Vagina (tissue), 2 donors: ENCODE measurements at places on chromosomes 3 and 15. TPM values are rescaled to one million over a fixed set of nuclear protein-coding genes. Genes with fewer than 3 reads are reported as not detected.

The TMEM158 gene
- total RNA-seq: 1.2 TPM

The CHRNB4 gene
- 0.74 TPM for total RNA-seq

The EIF2A gene
- total RNA-seq: 146 TPM

The B3GNT5 gene
- 20.4 TPM for total RNA-seq

The IGF2BP2 gene
- 9.8 TPM for total RNA-seq

- no peak for DNase-seq
Measured at GRCh38 chr15:84696757-84697156, 19.2 kb downstream of the SEC11A start.

- no peak for DNase-seq
Measured at GRCh38 chr3:185477316-185477715, 21.5 kb downstream of the TMEM41A start.

GRCh38 chr3:17054301-17054981 is 169.7 kb downstream of the PLCL2 start:
- DNase-seq: no peak

DNA sequence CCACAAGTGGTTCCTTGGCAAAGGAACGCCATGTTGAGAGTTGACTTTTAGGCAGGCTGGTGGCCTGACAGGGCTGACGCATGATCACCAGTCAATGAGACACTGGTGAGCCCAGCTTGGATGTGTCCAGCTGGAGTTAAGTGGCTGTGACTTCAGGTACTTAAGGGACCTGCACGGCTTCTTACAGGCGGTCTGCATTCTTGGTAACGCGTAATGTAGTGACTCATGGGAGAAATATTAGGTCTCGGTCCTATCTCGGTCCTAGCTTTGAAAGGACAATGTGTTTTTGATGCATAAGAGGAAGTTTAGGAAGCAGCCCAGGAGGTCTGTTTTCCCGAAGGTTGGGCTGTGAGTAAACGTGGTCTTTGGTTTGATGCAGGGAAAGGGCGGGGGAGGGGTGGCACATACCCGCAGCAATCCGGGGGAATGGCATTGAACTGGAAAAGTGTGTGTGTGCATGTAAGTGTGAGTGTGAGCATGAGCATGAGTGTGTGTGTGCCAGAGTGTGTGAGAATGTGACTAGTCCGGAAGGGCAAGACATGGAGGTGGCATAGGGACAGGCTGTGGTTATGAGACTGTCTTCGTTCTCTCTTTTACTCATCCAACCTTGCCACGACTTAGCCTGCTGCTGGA is 55.3 kb downstream of the FAM43A start:
- DNase-seq: no peak

GRCh38 chr15:93302080-93302765 is 213.2 kb upstream of the RGMA start:
- DNase-seq: no peak

- no peak for DNase-seq
Measured at GRCh38 chr3:192553707-192554106, 173.6 kb downstream of the FGF12 start.

GRCh38 chr3:100782906-100783305 is 73.6 kb downstream of the TFG start:
- no peak for DNase-seq

DNA sequence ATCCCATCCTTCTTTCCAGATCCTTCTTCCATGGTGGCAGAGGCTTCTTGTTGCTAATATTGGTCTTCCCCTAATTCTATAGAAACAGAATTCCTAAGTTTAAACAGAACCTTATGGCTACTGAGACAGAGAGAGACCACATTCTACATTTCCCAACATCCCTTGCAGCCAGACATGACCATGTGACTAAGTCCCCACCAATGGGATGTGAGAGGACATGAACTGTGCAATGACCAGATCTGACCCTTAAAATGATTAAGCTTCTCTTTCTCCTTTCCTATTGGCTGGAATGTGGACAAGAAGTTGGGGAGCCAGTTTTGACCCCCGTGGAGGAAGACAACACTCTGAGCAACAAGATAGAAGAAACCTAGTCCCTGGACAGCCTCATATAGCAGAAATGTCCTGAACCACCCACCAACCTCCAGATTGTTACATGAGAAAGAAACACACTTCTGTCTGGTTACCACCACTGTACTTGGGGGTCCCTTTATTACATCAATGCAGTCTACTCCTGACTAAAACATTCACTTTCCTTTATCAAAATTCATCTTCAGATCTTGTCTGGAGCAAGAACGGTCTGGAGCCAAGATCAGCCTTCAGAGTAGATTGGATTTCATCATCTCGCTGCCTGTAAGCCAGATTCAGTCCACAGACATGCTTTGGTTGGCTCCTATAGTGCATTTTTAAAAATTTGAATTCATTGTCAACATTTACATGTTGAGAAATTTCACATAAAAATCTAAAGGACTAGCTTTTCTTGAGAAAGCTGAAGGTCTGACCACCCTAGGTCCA is 183.9 kb downstream of the SHQ1 start:
- no peak for DNase-seq

- DNase-seq: no peak
Measured at GRCh38 chr3:133016838-133017309, 21.3 kb upstream of the TMEM108 start.

GRCh38 chr3:183285318-183285717 is 32.3 kb downstream of the B3GNT5 start:
- no peak for DNase-seq

DNA sequence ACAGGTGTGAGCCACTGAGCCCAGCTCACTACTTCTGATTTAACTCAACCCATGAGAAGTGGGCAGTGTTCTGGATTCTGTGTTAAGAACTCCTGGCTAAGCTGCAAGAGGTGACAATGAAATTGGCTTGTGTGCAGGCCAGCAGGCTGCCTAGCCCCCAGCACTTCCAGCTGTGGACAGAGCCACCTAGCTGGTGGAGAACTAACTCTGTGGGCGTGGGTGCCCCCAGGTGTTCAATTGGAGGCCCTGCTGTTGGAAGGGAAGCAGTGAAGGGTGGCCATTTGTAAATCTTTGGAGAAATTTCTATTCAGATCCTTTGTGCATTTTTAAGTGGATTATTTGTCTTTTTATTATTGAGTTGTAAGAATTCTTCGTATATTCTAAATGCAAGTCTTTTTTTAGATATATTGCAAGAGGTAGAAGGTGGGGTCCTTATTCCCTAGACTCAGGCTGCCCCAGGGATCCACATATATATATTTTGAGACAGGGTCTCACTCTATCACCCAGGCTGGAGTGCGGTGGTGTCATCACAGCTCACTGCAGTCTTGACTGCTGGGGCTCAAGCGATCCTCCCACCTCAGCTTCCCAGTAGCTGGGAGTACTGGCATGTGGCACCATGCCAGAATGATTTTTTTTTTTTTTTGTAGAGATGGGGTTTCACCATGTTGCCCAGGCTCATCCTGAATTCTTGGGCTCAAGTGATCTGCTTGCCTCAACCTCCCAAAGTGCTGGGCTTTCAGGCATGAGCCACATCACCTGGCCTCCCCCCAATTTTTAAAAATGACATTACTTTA is 7.2 kb upstream of the SCAMP5 start:
- DNase-seq: no peak

- DNase-seq: no peak
Measured at GRCh38 chr3:170267793-170268192, 45.6 kb downstream of the PRKCI start.

DNA sequence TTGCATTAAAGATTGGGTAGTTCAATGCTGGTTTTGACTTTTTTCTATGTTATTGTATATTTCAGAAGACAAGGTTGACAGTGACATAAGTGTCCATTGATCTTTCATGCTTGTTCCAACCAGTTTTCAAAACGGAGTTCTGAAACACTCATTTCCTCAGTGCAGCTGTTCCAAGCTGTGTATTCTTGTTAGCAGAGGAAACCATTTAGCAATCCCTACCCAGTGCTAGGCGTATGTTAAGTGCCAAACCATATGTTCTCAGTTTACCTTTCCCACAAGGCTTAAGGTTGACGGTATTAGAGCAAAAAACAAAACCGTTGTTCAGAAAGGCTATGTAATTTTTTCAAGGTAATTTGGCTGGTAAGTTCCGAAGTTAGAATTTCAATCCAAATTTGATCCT is 9.1 kb downstream of the ATOSA start:
- DNase-seq: no peak

DNA sequence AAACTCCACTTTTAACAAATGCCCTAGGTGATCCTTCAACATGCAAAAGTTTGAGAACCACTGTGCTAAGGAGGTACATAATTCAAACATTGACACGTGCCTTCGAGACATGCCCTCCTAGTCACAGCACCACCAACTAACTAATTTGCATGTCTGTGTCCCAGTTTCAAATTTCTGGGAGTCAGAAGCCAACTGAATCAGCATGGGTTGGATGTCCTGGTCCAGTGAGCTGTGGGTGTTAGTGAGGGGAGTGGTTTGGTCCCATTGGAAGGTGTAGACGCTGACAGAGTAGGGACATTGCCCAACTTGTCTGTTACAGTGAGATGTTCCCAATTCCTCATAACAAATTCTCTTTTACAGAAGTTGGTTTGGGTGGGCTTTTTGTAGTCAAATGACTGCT is 67.3 kb upstream of the ADPGK start:
- DNase-seq: no peak

DNA sequence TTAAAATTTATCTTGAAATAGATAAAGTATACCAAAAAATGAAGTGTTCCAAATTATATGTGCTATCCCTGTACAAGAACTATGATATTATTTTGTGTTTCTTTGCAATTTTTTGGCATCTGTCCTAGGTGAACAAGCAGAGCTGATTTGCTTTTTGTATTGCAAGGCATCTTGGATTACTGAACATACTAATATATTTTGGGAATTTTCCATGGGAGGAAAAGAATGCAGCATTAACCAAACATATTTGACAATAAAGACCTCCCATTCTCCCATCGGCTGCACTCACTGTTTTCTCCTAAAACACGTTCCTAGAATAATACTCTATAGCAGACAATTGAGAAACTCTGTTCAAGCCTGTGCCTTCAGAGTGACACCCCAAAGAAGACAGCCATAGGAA is 265.1 kb upstream of the ALCAM start:
- no peak for DNase-seq

GRCh38 chr3:52171514-52172261 is 17.5 kb upstream of the POC1A start:
- no peak for DNase-seq

DNA sequence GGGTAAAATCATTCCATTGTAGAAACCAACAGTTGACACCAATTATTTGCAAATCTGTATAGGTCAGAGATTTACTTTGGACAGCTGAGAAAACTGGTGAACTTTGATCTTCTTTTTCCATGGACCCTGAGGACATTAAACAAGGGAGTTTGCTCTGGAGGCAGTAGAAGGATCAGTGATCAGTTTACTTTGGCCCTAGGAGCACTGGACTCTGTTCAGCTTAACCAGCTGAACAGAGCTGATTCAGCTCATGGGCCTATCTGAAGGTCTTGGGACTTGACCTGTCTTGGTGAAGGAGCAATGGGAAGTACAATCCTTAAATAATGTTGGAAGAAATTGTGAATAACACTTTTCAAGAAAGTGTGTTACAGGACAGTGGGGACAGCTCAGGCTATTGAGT is 15.2 kb upstream of the TF start:
- no peak for DNase-seq

DNA sequence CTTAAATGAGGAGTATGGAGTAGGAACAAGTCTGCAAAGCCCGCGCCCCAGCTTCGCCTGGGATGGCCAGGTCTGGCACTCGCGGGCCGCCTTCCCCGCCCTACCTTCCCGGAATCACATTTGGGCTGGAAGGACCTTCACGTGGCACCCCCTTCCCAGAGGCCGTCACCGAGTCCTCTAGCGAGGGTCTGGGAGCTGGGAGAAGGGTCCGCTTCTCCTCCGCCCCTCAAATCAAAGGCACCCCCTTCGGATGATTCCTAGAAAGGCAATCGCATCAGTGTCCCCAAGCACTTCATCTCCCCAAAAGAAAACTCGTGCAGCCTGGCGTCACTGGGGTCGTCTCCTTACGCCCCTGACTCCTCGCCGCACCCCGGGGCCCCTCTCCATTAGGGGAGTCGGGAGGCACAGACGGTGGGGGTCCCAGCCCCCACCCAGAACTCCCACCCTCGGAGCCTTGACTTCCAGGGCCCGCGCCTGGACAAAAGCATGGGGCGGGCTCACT is 380 bp downstream of the MYLK start:
- DNase-seq: no peak

DNA sequence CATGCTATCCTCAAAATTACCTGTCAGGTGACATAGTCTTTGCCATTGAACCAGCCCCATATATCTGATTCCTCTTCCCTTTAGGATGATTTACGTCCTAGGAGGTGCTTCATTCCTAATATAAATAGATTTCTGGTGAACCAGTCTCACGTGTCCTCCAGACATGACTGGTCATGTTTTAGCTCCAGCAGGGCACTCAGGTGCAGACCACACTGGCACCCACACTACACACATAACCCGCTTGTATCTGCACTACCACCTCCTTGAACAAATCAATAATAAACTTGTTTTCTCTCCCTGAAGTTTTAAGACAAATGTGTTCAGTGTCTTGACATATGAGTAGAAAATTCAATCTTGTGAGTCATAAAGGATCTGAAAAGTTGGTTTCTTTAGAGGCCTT is 155.5 kb downstream of the GOLIM4 start:
- DNase-seq: no peak

DNA sequence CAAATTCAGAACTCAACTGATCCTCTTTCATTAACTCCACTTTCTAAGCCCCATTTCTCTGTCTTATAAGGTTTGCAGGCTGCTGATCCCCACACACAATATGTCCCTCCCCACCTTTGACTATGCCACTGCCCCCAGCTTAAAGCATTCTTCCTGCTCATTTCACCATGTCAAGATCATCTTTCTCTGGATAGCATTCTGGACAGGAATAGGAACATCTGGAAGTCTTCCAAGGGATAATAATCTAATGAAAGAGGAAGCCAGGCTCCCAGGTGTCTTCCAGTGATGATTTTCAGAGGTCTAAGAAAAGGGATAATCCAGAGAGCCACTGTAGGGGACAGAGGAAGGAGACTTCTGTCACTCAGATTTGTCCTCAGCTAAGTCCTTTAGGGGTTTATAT is 54.6 kb upstream of the GALNT15 start:
- no peak for DNase-seq

DNA sequence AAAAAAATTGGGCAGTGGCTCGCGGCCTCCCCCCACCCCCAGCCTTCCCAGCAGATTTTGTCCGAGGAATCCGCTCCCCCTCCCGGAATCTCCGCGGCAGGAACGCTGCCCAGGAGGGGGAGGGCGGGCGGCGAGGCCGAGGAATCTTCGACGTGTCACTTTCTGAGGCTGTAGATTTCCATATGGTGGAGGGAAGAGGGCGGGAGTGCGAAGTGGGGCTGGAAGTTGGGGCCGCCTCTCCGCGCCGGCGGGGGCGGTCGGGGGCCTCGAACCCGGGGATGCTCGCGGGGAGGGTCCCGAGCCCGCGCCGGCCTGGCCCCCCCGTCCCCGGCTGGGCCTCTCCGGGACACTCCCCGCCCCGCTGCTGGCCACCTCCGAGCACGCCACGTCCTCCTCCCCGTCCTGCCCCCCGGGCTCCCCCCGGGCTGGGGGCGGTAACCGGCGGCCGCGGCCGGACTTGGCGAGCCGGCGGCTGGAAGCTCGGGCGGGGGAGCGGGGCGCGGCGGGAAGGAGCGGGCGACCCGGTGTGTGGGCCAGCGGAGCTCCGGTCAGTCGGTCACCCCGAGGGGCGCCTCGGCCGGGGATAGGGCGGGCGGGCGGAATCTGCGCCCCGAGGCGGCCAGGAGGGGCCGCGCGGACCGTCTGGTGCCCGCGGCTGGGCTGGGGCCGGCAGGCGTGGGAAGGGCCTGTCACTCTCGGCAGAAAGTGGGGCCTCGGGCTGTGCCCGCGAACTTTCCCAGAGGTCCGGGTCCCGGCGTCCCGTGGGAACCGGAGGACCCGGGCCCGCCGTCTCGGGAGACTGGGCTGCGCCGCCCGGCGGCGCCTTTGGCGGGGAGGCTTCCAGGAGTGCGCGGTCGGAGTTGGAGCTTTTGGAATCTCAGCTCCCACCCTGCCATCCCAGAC is 951 bp downstream of the FNDC3B start:
- no peak for DNase-seq
